Left renal cortex interstitium (tissue), 4 donors: ENCODE measurements at places on chromosomes 2 and 18. TPM values are rescaled to one million over a fixed set of nuclear protein-coding genes. Genes with fewer than 3 reads are reported as not detected.

The ALPI gene
- polyA plus RNA-seq, result 0.06 TPM

The POMC gene
- polyA plus RNA-seq, result 5.0 TPM

GRCh38 chr2:130883496-130883895 lies 46.8 kb downstream of the ARHGEF4 start:
- no peak for DNase-seq

- DNase-seq, result no peak
These were observed 504.5 kb upstream of the VRK2 start for GRCh38 chr2:57542081-57542480.
